Pulmonary artery endothelial cell (primary cell): ENCODE measurements at places on chromosomes 3 and 15. TPM values are rescaled to one million over a fixed set of nuclear protein-coding genes. Genes with fewer than 3 reads are reported as not detected.
A peak's percentile ranks its signal among the peaks of the same experiment; 100 is the strongest.

SAMD7 gene
- not detected in 2 replicates for total RNA-seq

GOLGA8Q gene
- total RNA-seq: 0.32 and 0.59 TPM in 2 replicates

PLXNA1 gene
- total RNA-seq: 26.1 and 31.2 TPM in 2 replicates

CHRNA5 gene
- total RNA-seq: 6.2 and 8.8 TPM in 2 replicates

REC114 gene
- not detected in 2 replicates for total RNA-seq

C3orf20 gene
- total RNA-seq: not detected in 2 replicates

ZIC1 gene
- 2.1 and 6.9 TPM in 2 replicates for total RNA-seq

CLK3 gene
- total RNA-seq: 52.8 and 64.3 TPM in 2 replicates

ALDH1A3 gene
- 26.7 and 52.1 TPM in 2 replicates for total RNA-seq

GLCE gene
- total RNA-seq: 170 and 193 TPM in 2 replicates

FANCD2OS gene
- not detected in 2 replicates for total RNA-seq

GRCh38 chr3:5769825-5770224 is 582.3 kb downstream of the EDEM1 start:
- no peak for DNase-seq

- no peak for DNase-seq
These were observed 247.7 kb downstream of the ZBTB20 start for GRCh38 chr3:114899186-114899931.

- no peak for DNase-seq
These were observed 14.7 kb downstream of the USP50 start for GRCh38 chr15:50531766-50532165.

DNA sequence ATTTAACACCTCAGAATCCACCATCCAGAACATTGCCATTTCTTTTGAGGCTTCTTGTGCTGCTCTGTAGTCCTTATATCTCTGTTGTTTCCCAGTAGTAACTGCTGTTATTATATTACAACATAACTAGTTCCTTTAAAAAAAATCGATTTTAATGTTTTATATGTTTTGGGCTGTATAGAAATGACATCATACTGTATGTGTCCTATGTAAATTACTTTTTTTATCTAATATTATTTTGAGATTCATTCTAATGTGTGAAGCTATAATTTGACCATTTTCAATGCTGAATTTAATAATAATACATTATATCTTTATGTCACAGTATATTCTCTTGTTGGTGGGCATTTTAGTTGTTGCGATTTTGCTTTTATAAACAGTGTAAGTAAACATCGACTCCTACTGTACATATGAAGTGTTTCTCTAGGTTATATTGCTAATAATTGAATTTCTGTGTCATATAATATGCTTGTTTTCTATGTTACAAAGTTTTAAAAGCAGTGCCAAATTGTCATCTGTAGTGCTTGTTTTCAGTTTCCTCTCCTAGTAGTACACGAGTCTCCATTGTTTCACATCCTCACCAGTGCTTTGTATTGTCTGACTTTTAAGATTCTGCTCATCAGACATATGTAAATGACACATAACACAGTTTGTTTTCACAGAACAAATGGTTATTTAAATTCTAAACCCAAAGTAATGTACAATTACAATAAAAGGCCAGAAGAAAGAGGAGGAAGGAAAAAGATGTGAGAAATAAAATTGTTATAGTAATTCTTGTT is 172.0 kb upstream of the LRRFIP2 start:
- DNase-seq: no peak

GRCh38 chr3:47324278-47324865 is 41.6 kb downstream of the KLHL18 start:
- DNase-seq: peak; percentile 37

DNA sequence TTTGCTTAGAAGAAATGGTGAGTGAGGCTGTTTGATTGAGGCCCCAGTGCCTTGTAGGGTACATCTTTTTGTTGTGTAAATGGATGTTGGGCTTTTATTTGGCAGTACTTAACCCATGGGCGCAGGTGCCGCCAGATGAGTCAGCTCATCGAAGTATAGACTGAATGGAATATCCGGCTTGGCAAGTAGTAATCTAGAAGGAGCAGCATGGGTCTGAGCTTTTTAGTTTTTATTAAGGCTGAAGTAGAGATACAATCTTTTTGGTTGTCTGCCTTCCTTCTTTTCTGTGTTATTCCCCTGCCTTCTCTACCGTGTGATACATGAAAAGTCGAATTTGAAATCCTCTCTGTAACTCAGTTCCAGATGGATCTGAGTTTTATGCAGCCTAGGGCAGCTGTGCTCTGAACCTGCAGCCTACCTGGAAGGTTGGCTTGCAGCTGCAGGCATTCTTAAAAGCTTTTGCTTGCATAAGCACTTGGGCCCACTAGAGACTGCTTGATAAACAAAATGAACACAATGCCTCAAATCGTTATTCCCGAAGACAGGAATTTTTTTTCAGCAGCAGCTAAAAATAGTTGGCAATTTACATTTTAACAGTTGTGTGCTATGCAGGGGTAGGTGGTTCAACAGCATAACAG is 177.5 kb upstream of the CGNL1 start:
- peak; percentile 8 for DNase-seq

- DNase-seq: no peak
These were observed 59.4 kb downstream of the SOX2 start for GRCh38 chr3:181771120-181771519.

DNA sequence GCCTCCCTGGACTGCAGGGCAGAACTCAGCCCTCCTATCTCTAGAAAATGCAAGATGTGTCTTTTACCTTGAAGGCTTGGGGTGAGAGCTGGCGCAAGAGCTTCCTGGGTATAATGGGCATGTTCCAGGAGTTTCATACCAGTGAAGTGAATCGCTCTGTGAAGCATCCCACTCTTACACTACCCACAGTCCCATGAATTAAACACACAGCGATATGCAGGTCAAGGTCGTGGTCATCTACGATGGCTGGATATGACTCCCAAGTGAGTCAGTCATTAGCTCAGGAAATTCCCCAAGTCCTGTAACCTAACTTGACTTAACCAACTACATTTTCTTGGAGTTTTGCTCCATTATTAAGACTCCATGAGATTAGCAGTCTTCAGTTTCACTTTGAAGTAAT is 439.7 kb downstream of the NTRK3 start:
- DNase-seq: peak; percentile 26

- no peak for DNase-seq
These were observed 31.3 kb upstream of the IQSEC1 start for GRCh38 chr3:13104511-13104910.

DNA sequence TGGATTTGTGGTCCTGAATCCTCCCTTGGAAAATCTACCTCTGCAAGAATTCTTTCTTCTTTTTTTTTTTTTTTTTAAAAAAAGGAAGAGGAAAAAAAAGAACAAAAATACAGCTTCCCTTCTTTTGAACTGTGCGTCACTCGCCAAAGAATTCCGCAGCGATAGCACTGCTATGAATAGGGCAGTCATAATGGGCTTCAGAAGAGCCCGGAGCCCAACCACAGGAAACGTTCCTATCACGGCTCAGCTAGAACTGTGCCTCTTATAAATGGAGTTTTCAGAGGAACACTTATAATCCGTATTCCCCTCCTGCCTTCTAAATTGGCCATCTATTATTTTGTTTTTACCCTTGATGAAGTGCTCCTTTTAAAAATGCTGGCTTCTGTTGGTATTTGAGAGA is 227.7 kb downstream of the ADAMTS17 start:
- DNase-seq: peak; percentile 66

- no peak for DNase-seq
These were observed 54.8 kb upstream of the CTSH start for GRCh38 chr15:78999636-79000035.

DNA sequence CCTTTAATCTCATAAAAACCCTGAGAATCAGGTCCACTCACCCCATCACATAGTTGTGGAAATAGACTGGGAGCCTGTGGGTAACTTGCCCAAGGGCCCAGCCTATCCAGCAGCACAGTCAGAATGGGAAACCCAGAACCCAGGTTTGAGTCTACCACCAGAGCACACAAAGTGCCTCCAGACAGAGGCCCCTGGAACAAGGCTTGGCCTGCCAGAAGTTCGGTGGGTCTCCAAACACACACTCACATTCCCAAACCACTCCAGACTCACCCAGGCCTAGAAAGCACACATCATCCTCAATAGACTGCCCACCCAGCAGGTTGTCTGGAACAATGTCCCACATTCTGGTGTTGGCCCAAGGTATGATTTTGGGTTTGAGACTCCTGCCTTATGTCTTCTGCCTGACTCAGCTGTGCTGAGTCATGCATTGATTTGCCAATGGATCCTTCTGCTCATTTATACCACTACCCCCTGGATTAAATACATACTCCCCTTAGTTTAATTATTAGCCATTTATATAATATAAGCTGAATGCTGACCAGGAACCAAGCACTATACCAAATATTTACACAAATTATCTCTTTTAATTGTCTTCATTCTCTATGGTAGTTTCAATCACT is 4.5 kb downstream of the SLC12A8 start:
- no peak for DNase-seq

GRCh38 chr3:126927846-126928245 is 55.1 kb upstream of the PLXNA1 start:
- no peak for DNase-seq
